NCI-H1105 treated with DMSO at 0.1 percent for 48 hours (cell line): ENCODE measurements at places on chromosomes 2 and 18.
A peak's percentile ranks its signal among the peaks of the same experiment; 100 is the strongest.

GRCh38 chr2:116319935-116320334 lies 1494.6 kb upstream of the DDX18 start:
- DNase-seq: no peak

- DNase-seq: no peak
Measured at GRCh38 chr2:97210325-97210724, 97.4 kb downstream of the ANKRD36 start.

- no peak for DNase-seq
Measured at GRCh38 chr2:119116411-119117295, 41.9 kb downstream of the C1QL2 start.

DNA sequence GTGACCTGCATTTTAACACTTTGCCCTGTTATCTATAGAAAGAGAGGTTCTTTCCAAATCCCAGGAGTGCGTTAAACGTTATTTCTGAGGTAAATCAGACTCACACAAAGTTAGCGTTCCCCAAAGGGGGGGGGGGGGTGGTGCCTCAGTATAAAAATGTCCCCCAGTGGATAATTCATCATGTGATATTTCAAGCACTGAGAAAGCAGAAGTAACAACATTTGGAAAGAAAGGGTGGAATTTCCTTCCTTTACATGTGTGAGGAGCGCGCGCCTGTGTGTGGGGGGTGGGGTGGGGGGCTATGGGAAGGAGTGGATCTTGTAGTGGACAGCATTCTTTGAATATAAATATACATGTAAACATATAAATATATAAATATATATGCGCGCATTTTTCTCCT lies 630.9 kb downstream of the NYAP2 start:
- no peak for DNase-seq

GRCh38 chr2:219611866-219612576 lies 14.4 kb downstream of the STK11IP start:
- DNase-seq: no peak

- DNase-seq: peak; percentile 5
Measured at GRCh38 chr2:214591366-214591765, 180.5 kb downstream of the VWC2L start.
